ENCODE measurements at places on chromosomes 6 and 20.

- DNase-seq = no peak
Measured at GRCh38 chr6:158285656-158286021, 26.6 kb upstream of the TULP4 start.

- DNase-seq = no peak
Measured at GRCh38 chr6:151036869-151037680, 171.6 kb downstream of the MTHFD1L start.

GRCh38 chr6:37732688-37733087 is 35.0 kb upstream of the MDGA1 start:
- DNase-seq = no peak

DNA sequence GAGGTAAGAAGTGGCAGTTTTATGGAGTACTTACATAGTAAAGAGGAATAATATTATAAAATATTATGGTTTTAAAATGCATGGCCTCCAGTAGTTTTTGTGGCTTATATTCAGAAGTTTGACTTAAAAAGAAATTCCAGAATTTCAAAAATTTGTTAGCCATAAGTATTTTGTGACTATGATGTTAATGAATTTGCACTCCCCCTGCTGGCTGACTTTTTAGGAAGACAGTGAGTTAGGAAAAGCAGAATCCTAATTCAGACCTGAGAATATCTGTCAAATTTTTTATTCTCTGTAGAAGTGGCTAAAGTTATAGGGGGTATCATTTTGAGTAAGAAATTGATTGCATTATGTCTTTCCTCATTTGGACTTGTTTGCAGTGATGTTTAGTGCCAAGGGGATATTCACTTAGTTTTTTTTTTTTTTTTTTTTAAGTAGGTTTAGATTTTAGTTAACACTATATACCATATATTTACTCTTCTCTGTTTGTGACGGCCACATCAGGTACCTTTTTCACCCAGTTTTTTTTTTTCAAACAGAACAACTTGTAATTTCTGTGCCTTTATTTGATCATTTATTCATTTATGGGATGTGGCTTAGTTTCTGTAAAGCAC is 40.8 kb downstream of the ZFAND3 start:
- peak; percentile 31 for DNase-seq

- no peak for DNase-seq
Measured at GRCh38 chr6:137602313-137603197, 108.4 kb upstream of the OLIG3 start.

- no peak for DNase-seq
Measured at GRCh38 chr6:51562198-51562597, 525.2 kb downstream of the PKHD1 start.

DNA sequence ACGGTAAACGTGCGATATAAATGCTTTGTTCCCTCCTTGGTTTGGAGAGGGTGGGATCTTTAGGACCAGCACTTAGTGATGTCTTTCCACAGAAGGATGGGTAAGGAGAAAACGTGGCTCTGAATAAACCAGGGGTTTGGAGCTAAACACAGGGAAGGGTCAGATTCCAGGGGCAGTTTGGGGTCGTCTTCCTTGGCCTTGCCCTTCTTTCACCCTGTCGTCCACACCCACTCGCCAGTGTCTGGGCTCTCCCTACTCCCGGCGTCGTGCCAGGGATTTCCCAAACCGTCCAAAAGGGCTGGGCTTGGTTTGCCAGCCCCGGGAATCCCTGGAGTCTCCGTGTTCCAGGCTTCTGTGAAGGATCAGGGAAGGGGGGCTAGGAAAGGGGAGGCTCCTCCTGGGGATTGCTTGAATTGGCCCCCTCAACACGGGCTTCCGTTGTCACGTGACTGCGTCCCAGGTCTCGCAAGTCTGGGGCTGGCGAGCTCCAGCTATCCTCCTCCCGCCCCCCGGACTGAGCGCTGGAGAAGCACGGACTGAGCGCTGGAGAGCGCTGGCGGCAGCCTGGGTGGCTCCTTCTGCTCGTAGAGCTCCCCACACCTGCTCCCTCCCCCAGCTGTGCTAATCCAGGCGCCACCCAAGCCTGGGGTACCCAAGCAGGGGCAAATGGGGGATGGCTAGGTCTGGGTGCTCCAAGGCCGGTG is 9.4 kb upstream of the ARMC12 start:
- DNase-seq = peak; percentile 75
